ENCODE measurements at places on chromosomes 7 and 10. TPM values are rescaled to one million over a fixed set of nuclear protein-coding genes. Genes with fewer than 3 reads are reported as not detected.

KLF14 gene
- not detected for polyA plus RNA-seq

GDF2 gene
- 4.4 TPM for polyA plus RNA-seq

FAM25C gene
- not detected for polyA plus RNA-seq

LRIT1 gene
- not detected for polyA plus RNA-seq

KCND2 gene
- polyA plus RNA-seq: 1.4 TPM

TBX20 gene
- 25.0 TPM for polyA plus RNA-seq

AKR1E2 gene
- 0.68 TPM for polyA plus RNA-seq

SFTPA1 gene
- not detected for polyA plus RNA-seq

MLXIPL gene
- 1.7 TPM for polyA plus RNA-seq

JAZF1 gene
- polyA plus RNA-seq: 11.3 TPM

ZNF853 gene
- 20.8 TPM for polyA plus RNA-seq

ZNF680 gene
- 16.0 TPM for polyA plus RNA-seq

PLXNA4 gene
- polyA plus RNA-seq: 15.6 TPM

NAT16 gene
- polyA plus RNA-seq: not detected

GNB2 gene
- 241 TPM for polyA plus RNA-seq

LIPN gene
- polyA plus RNA-seq: not detected

HSPA12A gene
- 7.2 TPM for polyA plus RNA-seq

MUC12 gene
- not detected for polyA plus RNA-seq

FGFR2 gene
- 47.5 TPM for polyA plus RNA-seq

TRPV5 gene
- not detected for polyA plus RNA-seq

ACBD7 gene
- 1.2 TPM for polyA plus RNA-seq

PPP1R17 gene
- polyA plus RNA-seq: 1.7 TPM

EN2 gene
- not detected for polyA plus RNA-seq

FBXL13 gene
- polyA plus RNA-seq: 3.4 TPM

OR6V1 gene
- not detected for polyA plus RNA-seq

PLEKHS1 gene
- polyA plus RNA-seq: not detected

CPN1 gene
- polyA plus RNA-seq: not detected

ABCB1 gene
- not detected for polyA plus RNA-seq

WDFY4 gene
- 0.72 TPM for polyA plus RNA-seq

TMEM236 gene
- not detected for polyA plus RNA-seq

PALS2 gene
- polyA plus RNA-seq: 9.5 TPM

ANKRD16 gene
- polyA plus RNA-seq: 29.0 TPM

GATAD1 gene
- 53.0 TPM for polyA plus RNA-seq

AIMP2 gene
- 75.0 TPM for polyA plus RNA-seq

FAM25A gene
- not detected for polyA plus RNA-seq

TEX36 gene
- not detected for polyA plus RNA-seq

TFEC gene
- not detected for polyA plus RNA-seq

TMEM176B gene
- 41.8 TPM for polyA plus RNA-seq

ZNF655 gene
- 48.3 TPM for polyA plus RNA-seq

CDC14C gene
- 0.06 TPM for polyA plus RNA-seq

All from cardiac muscle cell (in vitro differentiated cells and primary cell).